ENCODE measurements at places on chromosomes 2 and 18.

- no peak for DNase-seq
Measured at GRCh38 chr2:17299891-17300540, 218.2 kb downstream of the RAD51AP2 start.

- no peak for DNase-seq
Measured at GRCh38 chr2:121969166-121969565, 213.7 kb downstream of the TSN start.

DNA sequence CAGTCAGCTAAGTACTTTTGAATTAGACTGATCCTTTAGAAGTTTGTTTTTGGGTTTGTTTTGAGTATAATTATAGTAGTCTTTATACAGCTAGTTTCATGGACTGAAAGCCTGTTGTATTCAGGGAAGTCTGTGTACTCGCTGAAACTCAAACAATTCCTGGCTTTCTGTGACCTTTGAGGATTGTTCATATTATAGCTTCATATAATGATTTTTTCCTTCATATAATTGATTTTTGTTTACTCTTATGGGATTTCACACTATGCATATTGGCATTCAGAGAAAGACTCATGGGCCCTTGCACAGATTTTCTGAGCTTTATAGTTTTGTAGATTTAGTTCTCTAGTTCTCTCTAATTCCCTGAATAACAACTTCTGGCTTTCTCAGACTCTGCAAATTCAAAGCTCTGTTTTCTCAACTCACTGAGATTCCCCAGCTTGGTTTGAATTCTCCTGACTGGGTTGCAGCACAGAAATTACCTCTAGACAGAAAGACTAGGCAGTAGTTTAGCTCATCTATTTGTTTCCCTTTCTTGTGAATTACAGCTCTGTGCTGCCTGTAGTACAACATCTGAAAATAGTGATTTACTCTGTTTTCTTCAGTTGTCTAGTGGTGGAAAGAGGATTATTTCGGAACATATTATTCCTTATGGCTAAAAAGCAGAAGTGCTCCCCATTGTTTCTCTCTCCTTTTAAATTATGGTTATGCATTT is 495.9 kb upstream of the CNTNAP5 start:
- DNase-seq: no peak

- DNase-seq: no peak
Measured at GRCh38 chr2:224957540-224958461, 84.5 kb downstream of the DOCK10 start.

GRCh38 chr2:5093056-5093455 is 599.1 kb upstream of the SOX11 start:
- DNase-seq: no peak
